Activated CD4-positive, alpha-beta T cell treated with anti-CD3 and anti-CD28 coated beads, Interleukin-2, amount 50 U/mL, for 24 hours (primary cell): ENCODE measurements at places on chromosomes 5 and 9.

- no peak for DNase-seq
Measured at GRCh38 chr9:102950346-102950745, 44.8 kb upstream of the CYLC2 start.

DNA sequence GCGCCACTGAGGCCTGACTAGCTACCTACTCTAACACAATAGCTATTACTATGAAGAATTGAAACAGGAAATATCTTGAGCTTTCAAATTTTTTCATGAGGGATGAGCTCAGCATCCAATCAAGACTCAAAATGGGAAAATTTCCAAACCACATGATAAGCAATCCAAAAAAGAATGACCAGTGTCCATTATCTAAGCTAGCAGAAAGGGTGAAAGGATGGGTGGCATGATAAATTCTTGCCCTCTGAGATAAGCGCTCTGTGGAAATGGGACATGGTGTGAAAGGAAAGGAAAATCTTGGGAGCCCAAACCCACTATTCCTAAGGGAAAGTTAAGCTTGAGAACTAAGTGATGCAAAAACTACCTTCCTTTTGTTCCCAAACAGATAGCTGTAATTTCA is 170.2 kb upstream of the NREP start:
- DNase-seq: no peak

GRCh38 chr5:96189028-96189826 is 227.6 kb upstream of the ELL2 start:
- no peak for DNase-seq

GRCh38 chr5:172775326-172776234 is 4.6 kb upstream of the DUSP1 start:
- no peak for DNase-seq

GRCh38 chr9:132744881-132745755 is 74.9 kb downstream of the GTF3C4 start:
- no peak for DNase-seq
